NK-92 treated with Interleukin-12 subunit alpha and Interleukin-12 subunit beta, amount 100 ng/mL, for 24 hours (cell line): ENCODE measurements at places on chromosomes 12 and 14.

GRCh38 chr12:1046727-1047126 is 55.7 kb downstream of the ERC1 start:
- DNase-seq, result no peak

GRCh38 chr12:98465950-98466602 is 49.3 kb upstream of the TMPO start:
- DNase-seq, result no peak

- DNase-seq, result no peak
Measured at GRCh38 chr14:61891810-61892209, 129.6 kb downstream of the SNAPC1 start.

DNA sequence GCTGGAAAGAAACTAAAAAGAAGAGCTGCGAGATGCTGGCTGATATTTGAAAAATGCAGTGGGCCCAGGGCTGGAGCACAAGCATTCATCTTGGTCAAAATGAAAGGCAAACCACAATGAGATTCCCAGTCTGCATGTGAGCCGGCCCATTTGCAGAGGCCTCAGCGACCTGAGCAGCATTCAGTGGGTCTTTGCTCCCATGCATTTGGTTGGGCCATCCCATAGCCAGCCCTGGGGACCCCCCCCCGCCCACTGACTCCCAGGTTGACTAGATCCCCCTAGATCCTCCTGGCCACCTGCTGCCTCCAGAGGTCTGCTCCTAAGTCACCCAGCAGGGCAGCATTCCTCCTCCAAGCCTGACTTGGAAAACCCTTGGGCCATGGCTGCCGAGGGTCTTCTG is 59.8 kb downstream of the PRMT8 start:
- DNase-seq, result no peak

GRCh38 chr12:107560899-107561285 is 124.7 kb upstream of the PWP1 start:
- DNase-seq, result no peak

GRCh38 chr12:112126000-112126438 is 659 bp downstream of the TRAFD1 start:
- DNase-seq, result no peak
